Muscle of leg (tissue), 16 donors: ENCODE measurements at places on chromosomes 2 and 18. TPM values are rescaled to one million over a fixed set of nuclear protein-coding genes. Genes with fewer than 3 reads are reported as not detected.

- H3K27ac ChIP-seq = no peak overlapping the region
- H3K27me3 ChIP-seq = no peaks in the 10 kb centered on the region
- DNase-seq = no peak
- H3K36me3 ChIP-seq = no peaks in the 10 kb centered on the region
Observed at GRCh38 chr18:21468514-21469164, 131.9 kb downstream of the ESCO1 start.

GRCh38 chr2:18473241-18474181, 86.9 kb downstream of the RDH14 start:
- no peaks in the 10 kb centered on the region for H3K36me3 ChIP-seq
- no peak overlapping the region for H3K27ac ChIP-seq
- H3K4me3 ChIP-seq = no peak overlapping the region
- no peaks in the 10 kb centered on the region for H3K27me3 ChIP-seq

- no peaks in the 10 kb centered on the region for H3K27me3 ChIP-seq
- no peak overlapping the region for H3K27ac ChIP-seq
- H3K4me3 ChIP-seq = no peak overlapping the region
- no peaks in the 10 kb centered on the region for H3K4me1 ChIP-seq
- no peak for DNase-seq
- H3K36me3 ChIP-seq = no peaks in the 10 kb centered on the region
Observed at GRCh38 chr18:56835331-56835730, 184.2 kb downstream of the WDR7 start.

DNA sequence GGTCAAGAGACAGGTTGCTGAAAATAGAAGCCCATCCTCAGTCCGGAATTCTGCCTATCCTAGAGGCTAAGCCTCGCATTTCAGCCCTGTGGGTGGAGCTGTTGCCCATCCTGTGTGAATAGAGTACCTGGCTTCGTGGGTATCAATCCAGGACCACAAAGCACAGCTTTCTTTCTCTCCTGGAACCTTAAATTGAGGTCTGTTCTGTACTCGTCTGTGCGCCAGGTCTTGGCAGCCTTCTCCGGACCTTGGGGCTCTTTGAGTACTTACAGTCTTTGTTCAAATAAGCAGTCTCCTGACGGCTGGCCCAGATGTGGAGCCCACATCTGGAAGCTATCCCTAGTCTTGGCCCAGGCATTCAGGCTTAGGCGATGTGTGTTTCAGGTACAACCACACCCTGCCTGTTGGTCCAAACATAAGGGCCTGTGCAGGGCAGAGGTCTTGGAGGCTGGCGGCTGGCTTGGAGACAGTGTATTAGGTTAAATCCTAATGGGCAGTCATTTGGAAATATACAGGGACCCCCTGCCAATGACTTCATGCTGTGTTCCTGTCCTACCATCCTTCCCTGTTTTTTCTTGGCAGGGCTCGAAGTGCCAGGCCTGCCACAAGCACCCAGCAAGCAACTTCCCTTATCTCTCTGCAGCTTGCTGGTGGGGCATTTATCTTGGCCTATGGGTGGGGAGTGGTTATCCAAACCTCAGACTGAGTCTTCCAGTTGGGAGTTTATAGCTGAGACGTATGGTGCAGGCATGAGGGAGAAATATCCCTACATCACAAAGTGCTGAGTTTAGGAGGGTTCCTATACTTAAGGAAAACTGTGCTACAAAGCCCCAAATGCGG, 294.1 kb downstream of the BCL2 start:
- peak; percentile 57 for DNase-seq
- H3K27ac ChIP-seq = no peak overlapping the region
- H3K36me3 ChIP-seq = no peaks in the 10 kb centered on the region
- H3K4me1 ChIP-seq = peaks cover 5% of the 10 kb centered on the region
- no peaks in the 10 kb centered on the region for H3K27me3 ChIP-seq

DNA sequence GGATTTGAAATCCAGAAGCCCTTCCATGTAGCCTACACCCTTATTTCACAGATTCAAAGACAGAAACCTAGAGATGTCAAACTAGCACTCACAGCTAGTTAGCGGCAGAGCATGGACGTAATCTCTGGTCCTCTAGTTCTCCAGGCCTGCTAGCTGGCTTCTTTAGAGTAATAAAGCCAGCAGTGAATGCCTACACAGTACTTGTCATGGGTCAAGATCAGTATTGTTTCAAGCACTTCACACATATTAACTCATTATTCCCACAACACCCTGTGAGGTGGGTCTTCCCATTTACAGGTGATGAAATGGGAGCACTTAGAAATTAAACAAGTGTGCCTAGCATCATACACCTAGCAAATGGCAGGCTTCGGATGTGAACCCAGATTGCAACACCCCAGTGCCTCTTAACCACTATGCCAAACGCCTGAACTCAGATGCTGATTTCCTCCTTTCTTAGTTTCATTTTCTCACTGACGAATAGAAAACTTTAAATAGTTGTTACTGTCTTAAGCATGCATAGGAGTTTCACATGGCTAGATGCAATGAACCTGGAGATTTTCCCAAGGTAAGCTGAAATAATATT, 14.5 kb upstream of the ZBTB14 start:
- DNase-seq = no peak
- H3K4me1 ChIP-seq = no peaks in the 10 kb centered on the region
- no peak overlapping the region for H3K4me3 ChIP-seq
- H3K36me3 ChIP-seq = no peaks in the 10 kb centered on the region
- H3K27me3 ChIP-seq = no peaks in the 10 kb centered on the region

Gene ALLC
- total RNA-seq = 0.09 TPM

Gene ABCB11
- 0.04 TPM for total RNA-seq

DNA sequence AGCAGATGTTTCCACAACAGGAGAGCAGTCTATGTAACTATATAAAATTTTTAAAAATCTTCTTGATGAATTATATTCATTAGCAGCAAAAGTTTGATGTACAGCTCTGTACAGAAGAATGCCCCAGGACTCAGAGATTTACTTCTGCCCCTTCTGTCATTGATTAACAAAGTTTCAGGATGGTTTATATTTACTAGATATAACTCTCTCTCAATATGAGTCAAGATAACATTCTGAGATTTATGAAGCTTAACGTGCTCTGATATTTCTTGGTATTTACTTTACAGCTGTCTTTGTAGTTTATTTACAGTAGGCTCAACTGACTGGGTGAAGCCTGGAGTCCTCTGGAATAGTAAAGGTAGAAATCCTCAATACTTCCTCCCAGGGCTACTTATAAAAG, 93.6 kb upstream of the HNMT start:
- no peaks in the 10 kb centered on the region for H3K27me3 ChIP-seq
- H3K4me1 ChIP-seq = no peaks in the 10 kb centered on the region
- H3K27ac ChIP-seq = no peak overlapping the region
- H3K4me3 ChIP-seq = no peak overlapping the region
- no peaks in the 10 kb centered on the region for H3K36me3 ChIP-seq
- DNase-seq = no peak

Gene MC5R
- total RNA-seq = 2.9 TPM

DNA sequence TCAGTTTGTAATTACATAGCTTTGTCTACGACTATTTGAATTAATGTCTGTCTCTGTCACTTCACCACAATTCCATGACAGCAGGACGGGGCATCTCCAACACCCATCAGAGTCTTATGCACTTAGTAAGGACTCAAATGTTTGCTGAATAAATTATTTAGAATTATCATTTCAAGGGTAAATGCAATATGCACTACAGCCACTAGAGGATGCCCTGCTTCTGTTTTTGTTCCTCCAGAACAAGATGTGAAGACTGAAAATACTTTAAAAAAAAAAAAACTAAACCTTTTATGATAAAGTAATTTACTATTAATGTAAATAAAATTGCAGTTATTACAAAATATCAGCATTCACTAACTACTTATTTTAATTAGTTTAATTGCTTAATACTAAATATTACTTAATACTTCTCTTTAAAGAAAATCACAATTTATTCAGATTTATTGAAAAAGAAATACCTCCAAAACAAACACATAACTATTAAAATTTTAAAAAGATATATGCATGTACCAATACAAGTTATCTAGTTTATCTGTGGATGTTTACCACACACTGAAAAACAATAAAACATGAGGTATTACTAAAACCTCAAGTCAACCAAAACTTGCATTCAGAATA, 3.2 kb downstream of the PIGN start:
- no peaks in the 10 kb centered on the region for H3K27me3 ChIP-seq
- H3K4me1 ChIP-seq = peaks cover 6% of the 10 kb centered on the region
- no peak overlapping the region for H3K4me3 ChIP-seq
- H3K36me3 ChIP-seq = no peaks in the 10 kb centered on the region
- H3K27ac ChIP-seq = no peak overlapping the region

GRCh38 chr2:187577310-187577709, 23.1 kb upstream of the TFPI start:
- H3K27me3 ChIP-seq = no peaks in the 10 kb centered on the region
- no peaks in the 10 kb centered on the region for H3K36me3 ChIP-seq
- H3K4me1 ChIP-seq = no peaks in the 10 kb centered on the region
- DNase-seq = no peak

DNA sequence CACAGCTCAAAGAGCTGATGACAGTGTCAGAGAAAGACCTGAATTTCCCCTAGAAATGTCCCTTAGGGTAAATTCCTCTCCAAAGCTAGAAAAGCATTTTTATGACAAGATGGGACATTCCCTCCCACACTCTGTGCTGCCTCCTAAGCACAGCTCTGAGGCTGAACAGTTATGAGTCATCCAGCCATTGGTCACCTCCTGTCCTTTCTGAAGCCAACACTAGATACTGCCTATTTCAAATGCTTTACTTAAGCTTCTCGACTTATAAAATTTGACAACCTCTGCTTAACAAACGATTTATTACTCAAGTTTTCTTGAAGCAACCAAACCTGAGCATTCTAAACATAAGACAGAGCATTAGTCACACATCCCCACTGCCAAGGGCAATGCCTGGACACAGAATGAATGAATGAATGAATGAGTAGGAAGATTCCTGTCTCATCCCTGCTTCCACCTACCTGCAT, 35.4 kb downstream of the B4GALT6 start:
- H3K4me3 ChIP-seq = no peak overlapping the region
- peaks cover 2% of the 10 kb centered on the region for H3K4me1 ChIP-seq
- peak; percentile 27 for DNase-seq
- H3K36me3 ChIP-seq = no peaks in the 10 kb centered on the region

Gene MOGAT1
- total RNA-seq = not detected

DNA sequence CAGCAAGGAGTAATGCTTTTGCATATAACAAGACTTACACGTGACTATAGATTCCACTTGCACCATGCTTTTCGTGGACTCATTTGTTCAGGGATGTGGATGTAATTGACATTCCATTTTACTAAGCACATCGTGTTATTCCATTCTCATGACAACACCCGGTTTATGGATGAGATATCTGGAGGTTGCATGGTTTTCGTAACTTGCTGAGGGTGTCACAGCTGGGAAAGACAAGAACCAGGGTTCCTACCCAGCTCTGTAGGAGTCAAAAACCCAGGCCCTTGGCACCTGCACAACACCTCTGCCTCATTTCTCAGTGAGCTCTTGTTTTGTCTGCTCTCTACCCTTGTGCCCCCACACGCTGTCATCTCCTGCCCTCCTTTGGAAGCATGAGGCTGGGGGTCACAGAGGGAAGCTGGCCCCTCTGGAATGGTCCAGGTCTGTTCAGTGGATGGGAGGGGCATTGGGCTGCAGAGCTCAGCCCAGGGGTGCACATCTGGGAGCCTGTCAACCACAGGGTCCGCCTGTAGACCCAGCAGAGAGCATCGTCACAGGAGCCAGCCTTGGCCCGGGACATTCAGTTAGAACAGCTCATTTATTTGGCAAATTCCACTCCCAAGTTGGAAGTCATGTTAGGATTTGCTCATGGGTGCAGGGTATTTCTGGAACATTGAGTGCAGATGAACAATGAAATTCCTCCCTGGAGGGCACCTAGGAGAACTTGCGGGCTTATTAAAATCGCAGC, 120.1 kb upstream of the TWIST2 start:
- peaks cover 15% of the 10 kb centered on the region for H3K4me1 ChIP-seq
- H3K27ac ChIP-seq = peak overlapping the region; percentile 78
- no peak overlapping the region for H3K4me3 ChIP-seq
- no peaks in the 10 kb centered on the region for H3K36me3 ChIP-seq
- DNase-seq = peak; percentile 80

DNA sequence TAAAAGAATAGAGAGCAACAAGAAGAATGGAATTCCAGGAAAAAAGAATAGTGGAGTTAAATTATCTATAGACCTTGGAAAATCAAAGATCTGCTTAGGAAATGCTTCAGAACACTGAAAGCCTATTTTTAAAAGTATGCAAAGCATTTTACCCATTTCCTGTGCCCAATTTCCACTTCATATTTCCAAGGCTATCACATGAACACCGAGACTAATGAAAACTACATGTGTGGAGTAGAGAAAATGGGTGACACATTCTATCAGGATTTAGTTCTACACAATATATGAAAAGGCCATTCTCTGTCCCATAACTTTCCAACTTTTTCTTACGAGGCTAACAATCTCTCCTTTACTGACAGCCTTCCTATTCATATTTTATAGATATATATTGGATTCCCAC, 279.4 kb downstream of the CCDC178 start:
- no peaks in the 10 kb centered on the region for H3K36me3 ChIP-seq
- H3K4me3 ChIP-seq = no peak overlapping the region
- no peaks in the 10 kb centered on the region for H3K27me3 ChIP-seq
- H3K4me1 ChIP-seq = no peaks in the 10 kb centered on the region
- DNase-seq = peak; percentile 45

GRCh38 chr2:62187246-62187645, 8.7 kb upstream of the B3GNT2 start:
- H3K27me3 ChIP-seq = no peaks in the 10 kb centered on the region
- H3K4me1 ChIP-seq = peaks cover 4% of the 10 kb centered on the region
- no peak overlapping the region for H3K27ac ChIP-seq
- no peak overlapping the region for H3K4me3 ChIP-seq

- H3K27me3 ChIP-seq = no peaks in the 10 kb centered on the region
- no peaks in the 10 kb centered on the region for H3K4me1 ChIP-seq
- no peak overlapping the region for H3K27ac ChIP-seq
- no peaks in the 10 kb centered on the region for H3K36me3 ChIP-seq
Observed at GRCh38 chr18:42192251-42193248, 237.5 kb downstream of the PIK3C3 start.

Gene HRH4
- 0.09 TPM for total RNA-seq

Gene MC4R
- total RNA-seq = 0.62 TPM

DNA sequence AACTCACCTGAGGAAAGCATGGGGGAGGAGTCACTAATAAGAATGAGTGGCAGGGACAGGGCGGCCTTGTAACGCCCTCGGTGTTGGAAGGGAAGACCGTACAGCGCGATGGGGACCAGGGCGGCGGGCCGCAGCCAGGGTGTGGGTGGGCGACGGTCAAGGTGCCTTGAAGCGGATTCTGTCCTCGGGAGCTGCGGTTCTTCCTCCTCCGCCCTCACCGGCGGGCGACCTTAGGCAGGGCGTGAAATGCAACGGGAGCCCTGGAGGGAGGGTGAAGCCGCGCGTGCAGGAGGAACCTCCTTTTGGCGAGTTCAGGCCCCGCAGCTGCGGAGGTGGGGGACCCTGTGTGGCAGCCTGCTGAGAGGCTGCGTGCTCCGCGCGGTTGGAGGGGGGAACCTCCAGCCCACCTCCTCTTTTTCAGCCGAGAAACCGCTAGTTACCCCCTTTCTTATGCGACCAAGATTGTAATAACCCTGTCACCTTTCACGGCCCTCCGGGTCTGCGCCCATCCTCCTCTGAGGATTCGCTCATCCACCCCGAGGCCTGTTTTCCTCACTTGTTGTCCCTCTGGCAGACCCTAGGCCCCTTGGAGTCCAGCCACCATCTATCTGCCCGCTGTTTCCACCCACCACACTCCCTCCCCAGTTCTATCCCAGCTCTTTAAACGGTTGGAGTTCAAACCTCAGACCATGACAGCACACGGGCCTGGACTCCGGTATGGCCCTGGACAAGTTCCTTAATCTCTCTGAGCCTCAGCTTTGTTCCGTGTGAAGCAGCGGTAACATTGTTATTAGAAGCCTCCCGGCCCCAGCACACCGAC, 823 bp upstream of the RNU2-63P start:
- H3K27me3 ChIP-seq = no peaks in the 10 kb centered on the region
- peak; percentile 20 for DNase-seq
- H3K4me3 ChIP-seq = peak overlapping the region; percentile 68
- peak overlapping the region; percentile 76 for H3K27ac ChIP-seq
